ENCODE measurements at places on chromosomes 7 and 10.

GRCh38 chr7:115004121-115004520 lies 82.2 kb downstream of the MDFIC start:
- DNase-seq, result no peak

DNA sequence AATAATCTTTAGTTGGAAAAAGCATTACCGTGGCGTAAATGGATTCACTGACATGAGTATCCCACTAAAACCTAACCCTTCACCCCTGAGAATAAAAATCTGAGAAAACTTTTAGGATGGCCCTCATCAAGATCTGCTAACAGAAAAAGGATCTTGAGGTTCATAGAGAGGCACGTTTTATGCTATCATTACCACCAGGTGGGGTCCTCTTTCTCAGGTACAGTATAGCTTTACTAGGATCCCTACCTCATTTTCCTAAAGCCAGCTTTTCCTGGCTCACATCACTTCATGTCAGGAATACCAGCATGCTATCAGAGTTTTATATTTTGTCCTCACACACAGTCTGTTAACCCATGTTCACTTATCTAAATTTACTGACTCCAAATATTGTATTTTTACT lies 173.7 kb downstream of the POM121L12 start:
- DNase-seq, result no peak

GRCh38 chr10:77692782-77693181 lies 55.2 kb upstream of the KCNMA1 start:
- DNase-seq, result no peak

GRCh38 chr7:2939193-2939885 lies 95.2 kb upstream of the GNA12 start:
- DNase-seq, result no peak

GRCh38 chr10:125300937-125301336 lies 140.6 kb upstream of the CTBP2 start:
- no peak for DNase-seq

DNA sequence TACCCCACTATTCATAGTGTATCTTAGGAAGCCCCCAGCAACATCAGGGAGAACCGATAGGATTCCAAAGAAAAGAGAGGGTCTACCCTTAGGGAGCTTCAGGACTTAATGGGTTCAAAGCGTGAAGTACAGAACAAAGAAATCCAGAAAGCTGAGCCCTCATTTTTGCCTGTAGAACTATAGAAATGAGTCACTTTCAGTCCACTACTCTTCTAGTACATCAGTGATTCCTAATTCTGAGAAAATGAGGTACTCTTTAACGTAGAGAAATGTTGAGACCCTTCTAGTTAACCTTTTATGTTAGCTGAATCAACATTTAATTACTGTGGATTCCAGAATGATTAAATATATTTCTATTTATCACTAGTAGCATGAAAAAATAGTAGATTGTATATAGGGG lies 1.8 kb downstream of the TDRD1 start:
- no peak for DNase-seq

DNA sequence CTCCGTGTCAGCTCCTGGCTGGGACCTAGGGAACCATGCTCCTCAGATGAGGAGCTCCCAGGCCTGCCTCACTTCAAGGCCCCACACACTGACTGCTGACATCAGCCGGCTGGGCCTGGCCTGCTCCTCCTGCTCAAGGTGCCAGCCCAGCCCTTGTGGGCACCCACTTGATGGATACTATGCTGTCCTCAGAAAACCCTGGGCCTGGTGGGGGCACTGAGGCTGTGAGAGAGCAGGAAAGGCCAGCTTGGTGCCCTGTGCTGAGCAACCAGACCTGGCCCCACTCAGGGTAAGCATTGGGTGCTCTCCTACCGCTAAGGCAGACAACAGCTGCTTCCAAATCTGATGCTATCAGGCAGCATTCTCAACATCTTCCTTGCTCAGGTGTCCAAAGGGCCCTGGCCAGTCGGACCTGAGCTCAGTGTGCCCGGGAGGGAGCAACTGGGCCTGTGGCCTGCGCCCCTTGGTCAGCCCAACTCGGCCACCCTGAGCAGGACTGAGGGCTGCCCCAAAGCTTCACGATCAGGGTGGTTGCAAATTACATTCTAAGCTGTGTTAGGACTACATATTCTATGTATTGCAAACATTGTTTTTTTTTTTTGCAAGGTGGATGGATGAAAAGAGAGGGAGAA lies 21.9 kb upstream of the ANTXRL start:
- no peak for DNase-seq

DNA sequence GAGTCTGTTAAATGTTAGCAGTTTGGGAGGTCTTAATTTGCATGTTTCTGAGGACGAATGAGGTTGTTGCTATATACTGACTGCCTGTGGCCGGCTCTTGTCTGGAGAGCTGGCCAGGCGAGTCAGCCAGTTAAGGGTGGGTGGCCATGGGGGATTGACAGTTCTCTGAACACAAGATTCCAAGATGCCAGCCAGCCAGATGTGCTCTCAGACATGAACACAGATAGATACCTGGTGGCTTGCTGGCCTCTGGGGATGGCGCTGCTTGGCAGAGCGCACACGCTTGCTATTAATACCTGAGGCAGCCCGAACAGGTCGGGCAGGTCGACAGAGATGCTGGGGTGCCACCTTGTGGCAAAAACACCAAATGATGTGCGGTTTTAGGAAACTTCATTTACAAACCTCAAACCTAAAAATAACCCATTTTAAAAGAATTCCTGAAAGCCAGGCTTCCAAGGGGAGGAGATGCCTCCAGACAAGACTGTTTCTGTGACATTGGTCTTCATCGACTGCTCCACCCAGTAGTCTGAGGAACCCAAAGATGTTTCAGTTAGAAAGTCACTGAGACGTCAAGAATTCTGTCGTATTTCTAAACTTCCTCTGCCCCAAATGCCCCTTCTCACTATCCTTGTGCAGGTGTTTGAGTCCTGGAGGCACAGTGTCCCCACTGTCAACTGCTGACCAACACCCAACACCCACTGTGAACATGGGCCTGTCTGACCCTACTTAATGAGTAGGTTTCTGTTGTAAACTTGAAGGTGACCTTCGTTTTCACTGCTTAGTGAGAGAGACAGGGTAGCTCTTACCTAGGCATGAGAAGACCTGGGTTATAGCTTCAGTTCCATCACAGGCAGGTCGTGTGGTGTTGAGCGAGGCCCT lies 123.4 kb downstream of the NT5C2 start:
- DNase-seq, result peak; percentile 65

DNA sequence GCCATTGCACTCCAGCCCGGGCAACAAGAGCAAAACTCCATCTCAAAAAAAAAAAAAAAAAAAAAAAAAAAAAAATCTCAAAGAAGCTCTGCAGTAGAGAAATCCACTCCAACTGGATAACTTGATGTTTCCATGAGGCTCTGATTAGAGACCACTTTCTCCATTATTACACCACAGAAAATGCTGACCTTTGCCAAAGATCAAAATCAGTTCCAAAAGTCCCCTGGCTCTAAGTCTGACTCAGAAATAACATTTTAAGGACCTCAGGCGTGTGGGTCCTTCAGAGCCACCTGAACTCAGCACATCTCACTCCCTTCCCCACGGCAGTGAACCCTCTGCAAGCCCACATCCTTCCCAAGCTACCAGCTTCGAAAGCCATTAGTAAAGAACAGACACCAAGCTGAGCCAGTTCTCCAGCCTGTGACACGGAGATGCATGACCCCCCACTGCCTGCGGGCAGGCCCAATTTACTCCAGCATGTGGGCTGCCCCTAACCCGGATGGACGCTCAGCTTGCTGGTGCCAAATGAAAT lies 13.8 kb upstream of the TMEM120A start:
- DNase-seq, result no peak

DNA sequence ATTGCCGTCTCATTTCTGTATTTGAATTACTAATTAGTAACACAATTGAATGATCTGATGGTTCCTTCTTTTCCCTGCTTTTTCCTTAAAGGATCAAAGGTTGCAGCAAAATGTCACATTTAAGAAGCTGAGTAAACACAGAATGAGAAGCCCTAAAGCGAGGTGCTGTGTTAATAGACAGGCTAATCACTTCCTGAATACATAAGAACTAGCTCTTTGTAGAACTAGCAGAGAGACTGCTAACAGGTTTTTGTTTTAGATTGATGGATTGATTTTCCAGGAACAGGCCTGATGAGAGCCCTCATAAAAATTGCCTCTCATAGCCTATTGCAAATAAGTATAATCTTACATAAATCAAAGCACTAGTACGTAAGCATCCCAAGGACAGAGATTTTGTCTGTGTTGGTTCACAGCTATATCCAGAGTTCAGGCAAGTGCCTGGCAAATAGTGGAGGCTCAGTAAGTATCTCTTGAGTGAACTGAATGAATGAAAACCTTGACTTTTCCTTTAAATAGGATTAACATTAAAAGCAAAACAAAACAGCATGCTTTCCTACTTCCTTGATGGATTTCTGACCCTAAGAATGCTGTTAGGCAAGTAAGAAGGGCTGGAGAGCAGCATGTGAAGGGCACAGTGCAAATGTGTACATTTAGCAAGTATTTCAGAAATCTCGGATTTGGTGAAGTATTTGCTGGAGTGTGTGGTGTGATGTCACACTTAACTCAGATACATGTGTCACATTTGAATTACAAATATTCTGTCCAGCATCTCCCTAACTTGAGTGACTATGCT lies 3.3 kb downstream of the TMEM229A start:
- DNase-seq, result no peak

DNA sequence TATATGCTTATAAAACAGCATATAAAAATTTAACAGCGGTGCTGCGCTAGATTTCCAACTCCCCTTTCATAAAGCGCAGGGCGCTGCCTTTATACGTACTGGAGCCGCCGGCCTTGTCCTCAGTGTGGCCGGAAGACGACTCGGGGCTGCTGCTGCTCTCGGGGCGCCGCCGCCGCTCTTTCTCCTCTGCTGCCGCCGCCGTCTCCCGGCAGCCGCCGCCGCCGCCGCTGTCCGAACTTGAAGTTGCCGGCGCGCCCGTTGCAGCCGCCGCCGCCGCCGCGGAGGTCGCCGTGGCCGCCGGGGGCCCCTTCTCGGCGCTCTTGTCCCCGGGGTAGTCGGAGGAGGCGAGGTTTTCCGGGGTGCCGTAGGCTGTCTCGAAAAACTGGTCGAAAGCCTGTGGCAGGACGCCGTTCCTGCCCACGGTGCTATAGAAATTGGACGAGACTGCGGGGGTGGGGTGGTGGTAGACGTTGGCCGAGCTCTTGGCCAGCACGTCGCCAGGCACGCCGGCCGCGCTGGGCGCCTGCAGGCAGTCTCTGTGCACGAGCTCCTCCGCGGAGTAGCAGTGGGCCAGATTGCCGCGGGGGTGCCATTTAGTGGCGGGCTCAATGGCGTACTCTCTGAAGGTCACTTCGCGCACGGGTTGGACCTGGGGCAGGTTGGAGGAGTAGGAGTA lies 557 bp downstream of the HOXA11 start:
- no peak for DNase-seq

GRCh38 chr10:79084012-79084971 lies 15.5 kb downstream of the ZMIZ1 start:
- no peak for DNase-seq

DNA sequence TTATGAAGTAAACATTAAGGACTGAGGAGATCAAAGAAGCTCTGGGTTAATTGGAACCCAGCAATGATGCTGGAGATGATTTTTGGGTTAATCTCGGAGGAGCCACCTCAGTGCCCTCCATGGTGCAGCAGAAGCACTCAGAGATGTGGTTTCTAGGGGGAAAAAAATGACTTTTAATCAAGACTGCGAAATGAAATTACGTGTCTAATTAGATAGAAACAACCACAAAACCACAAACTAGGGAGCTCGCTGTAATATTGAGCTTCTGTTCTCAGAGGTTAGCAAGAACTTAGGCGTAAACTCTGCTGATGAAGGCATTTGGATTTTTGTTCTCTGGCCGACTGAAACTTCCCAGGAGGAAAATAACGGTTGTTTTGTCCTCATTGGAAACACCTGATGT lies 319.0 kb downstream of the GRID1 start:
- no peak for DNase-seq

DNA sequence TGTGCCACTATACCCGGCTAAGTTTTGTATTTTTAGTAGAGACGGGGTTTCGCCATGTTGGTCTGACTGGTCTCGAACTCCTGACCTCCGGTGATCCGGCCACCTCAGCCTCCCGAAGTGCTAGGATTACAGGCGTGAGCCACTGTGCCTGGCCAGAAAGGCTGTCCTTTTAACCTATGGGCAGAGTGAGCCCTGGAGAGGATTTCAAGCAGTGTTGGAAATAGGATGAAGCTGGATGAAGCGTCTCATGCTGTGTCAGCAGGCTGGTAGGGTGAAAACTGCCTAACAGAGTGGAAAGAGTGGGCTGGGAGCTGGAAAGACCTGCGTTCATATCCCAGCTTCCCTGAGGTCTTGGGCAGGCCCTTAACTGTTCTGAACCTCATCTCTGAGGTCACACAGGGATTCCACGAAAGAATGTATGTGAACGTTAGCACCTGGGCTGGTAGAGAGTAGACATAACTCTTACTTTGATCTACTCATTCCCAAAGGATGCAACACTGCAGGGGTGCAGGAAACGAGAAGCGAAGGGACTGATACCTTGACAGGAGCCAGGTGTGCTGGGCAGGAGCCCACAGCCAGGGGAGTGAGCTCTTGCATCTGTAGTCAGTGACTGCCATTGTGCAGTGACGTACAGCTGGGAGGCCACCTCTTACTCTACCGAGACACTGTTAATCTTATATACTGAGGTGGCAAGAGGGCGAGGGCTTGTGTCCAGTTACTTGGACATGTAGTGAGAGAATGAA lies 34.1 kb downstream of the WBP1L start:
- no peak for DNase-seq

DNA sequence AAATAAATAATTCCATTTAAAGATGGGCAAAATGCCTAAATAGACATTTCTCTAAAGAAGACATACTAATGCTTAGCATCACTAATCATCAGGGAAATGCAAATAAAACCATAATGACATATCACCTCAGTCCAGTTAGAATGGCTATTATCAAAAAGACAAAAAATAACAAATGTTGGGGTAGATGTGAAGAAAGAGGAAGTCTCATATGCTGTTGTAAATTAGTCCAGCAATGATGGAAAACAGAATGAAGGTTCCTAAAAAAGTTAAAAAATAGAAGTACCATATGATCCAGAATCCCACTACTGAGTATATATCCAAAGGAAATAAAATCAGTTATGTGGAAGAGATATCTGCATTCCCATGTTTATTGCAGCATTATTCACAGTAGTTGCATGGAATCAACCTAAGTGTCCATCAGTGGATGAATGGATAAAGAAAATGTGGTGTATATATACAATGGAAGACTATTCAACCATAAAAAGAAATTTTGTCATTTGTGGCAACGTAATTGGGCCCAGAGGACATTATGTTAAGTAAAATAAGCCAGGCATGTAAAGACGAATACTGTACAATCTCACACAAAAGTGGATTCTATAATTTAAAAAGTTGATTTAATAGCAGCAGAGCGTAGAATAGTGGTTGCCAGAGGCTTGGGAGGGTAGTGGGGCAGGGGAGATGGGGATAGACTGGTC lies 52.0 kb downstream of the TCAF1 start:
- no peak for DNase-seq

GRCh38 chr10:109914966-109915365 lies 8.3 kb downstream of the XPNPEP1 start:
- peak; percentile 29 for DNase-seq

DNA sequence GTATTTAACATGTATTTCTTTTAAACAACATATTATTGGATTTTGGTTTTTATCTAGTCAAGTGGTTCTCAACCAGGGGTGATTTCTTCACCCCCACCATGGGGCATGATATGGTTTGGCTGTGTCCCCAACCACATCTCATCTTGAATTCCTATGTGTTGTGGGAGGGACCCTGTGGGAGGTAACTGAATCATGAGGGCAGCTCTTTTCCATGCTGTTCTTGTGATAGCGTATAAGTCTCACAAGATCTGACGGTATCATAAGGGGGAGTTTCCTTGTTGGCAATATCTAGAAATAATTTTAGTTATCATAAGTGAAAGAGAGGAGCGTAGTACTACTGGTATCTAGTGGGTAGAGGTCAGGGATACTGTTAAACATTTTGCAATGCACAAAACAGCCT lies 37.6 kb downstream of the TMEM168 start:
- DNase-seq, result no peak
